ENCODE measurements at places on chromosomes 16 and 17. TPM values are rescaled to one million over a fixed set of nuclear protein-coding genes. Genes with fewer than 3 reads are reported as not detected.
A peak's percentile ranks its signal among the peaks of the same experiment; 100 is the strongest.

DNA sequence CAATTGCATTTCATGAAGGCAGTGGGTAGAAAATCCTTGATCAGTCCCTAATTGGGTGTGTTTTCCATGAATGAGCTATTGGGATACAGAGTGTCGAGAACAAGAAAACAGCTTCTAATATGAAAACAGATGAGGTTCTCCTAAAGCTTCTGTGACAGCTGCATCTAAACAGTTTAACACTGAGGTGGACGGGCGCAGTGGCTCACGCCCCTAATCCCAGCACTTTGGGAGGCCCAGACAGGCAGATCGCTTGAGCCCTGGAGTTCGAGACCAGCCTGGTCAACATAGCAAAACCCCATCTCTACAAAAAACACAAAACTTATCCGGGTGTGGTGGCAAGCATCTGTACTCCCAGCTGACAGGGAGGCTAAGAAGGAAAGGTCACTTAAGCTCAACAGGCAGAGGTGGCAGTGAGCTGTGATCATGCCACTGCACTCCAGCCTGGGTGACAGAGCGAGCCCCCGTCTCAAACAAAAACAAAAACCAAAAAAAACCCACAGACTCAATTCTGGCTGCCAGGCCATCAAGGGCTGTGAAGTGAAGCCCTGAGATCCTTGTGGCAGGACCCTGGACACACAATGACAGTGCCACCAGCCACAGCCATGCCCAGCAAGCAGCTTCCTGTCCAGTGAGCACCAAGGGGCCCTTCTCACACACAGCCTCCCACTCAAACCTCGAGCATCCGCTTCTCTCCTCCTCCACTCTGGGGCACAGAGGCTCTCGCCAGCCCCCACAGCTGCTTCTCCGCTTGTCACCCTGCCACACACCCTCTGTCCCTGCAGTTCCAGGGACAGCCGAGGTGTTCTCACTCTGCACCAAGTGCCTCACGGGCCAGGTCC, 44.0 kb downstream of the ANKRD11 start:
- peak overlapping the region; percentile 69 for H3K4me3 ChIP-seq
- DNase-seq = peak; percentile 44
- no peaks in the 10 kb centered on the region for H3K27me3 ChIP-seq
- H3K4me1 ChIP-seq = peaks cover 89% of the 10 kb centered on the region

- peaks cover 16% of the 10 kb centered on the region for H3K36me3 ChIP-seq
- H3K27me3 ChIP-seq = no peaks in the 10 kb centered on the region
- DNase-seq = no peak
- no peak overlapping the region for H3K27ac ChIP-seq
- H3K4me1 ChIP-seq = peaks cover 2% of the 10 kb centered on the region
Measured at GRCh38 chr17:77677211-77677610, 281.3 kb upstream of the TNRC6C start.

- H3K4me1 ChIP-seq = no peaks in the 10 kb centered on the region
- DNase-seq = no peak
- no peak overlapping the region for H3K27ac ChIP-seq
- no peaks in the 10 kb centered on the region for H3K36me3 ChIP-seq
- no peak overlapping the region for H3K4me3 ChIP-seq
Measured at GRCh38 chr16:13109171-13109570, 207.8 kb downstream of the SHISA9 start.

DNA sequence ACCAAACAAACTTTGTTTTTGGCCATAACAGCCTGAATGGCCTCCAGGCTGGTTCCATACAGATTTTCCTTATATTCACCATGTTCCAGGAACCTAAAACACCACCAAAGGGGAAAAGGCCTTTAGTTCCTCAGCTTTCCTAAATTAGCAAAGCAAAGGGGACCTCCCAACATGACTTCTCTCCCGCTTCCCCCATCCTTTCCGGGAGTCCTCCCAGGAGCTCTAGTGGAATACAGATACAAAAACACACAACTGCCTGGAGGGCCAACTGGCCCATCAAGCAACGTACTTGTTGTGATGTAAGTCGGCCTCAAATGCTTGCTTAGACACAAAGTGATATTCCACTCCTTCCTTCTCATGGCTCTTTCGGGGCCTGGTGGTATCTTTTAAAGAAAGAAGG, 22.1 kb downstream of the MPP3 start:
- DNase-seq = no peak
- H3K4me3 ChIP-seq = no peak overlapping the region
- no peak overlapping the region for H3K27ac ChIP-seq
- no peaks in the 10 kb centered on the region for H3K4me1 ChIP-seq
- no peaks in the 10 kb centered on the region for H3K36me3 ChIP-seq

- no peak overlapping the region for H3K4me3 ChIP-seq
- DNase-seq = peak; percentile 34
- peaks cover 25% of the 10 kb centered on the region for H3K4me1 ChIP-seq
Measured at GRCh38 chr17:79988185-79988971, 47.3 kb downstream of the TBC1D16 start.

- no peak overlapping the region for H3K27ac ChIP-seq
- peaks cover 15% of the 10 kb centered on the region for H3K36me3 ChIP-seq
- H3K4me1 ChIP-seq = peaks cover 1% of the 10 kb centered on the region
- DNase-seq = no peak
- no peak overlapping the region for H3K4me3 ChIP-seq
Measured at GRCh38 chr17:37100231-37100630, 151.5 kb downstream of the AATF start.

- H3K36me3 ChIP-seq = no peaks in the 10 kb centered on the region
- no peak overlapping the region for H3K4me3 ChIP-seq
- no peaks in the 10 kb centered on the region for H3K27me3 ChIP-seq
Measured at GRCh38 chr16:83316458-83316857, 491.3 kb upstream of the HSBP1 start.

GRCh38 chr16:23392223-23392600, 60.8 kb downstream of the COG7 start:
- no peaks in the 10 kb centered on the region for H3K36me3 ChIP-seq
- no peaks in the 10 kb centered on the region for H3K4me1 ChIP-seq
- H3K27me3 ChIP-seq = no peaks in the 10 kb centered on the region
- no peak for DNase-seq

GRCh38 chr17:45101546-45101882, 30.8 kb downstream of the PLCD3 start:
- H3K4me1 ChIP-seq = no peaks in the 10 kb centered on the region
- peaks cover 13% of the 10 kb centered on the region for H3K36me3 ChIP-seq
- H3K27me3 ChIP-seq = no peaks in the 10 kb centered on the region

- H3K4me3 ChIP-seq = no peak overlapping the region
- no peaks in the 10 kb centered on the region for H3K4me1 ChIP-seq
- no peak for DNase-seq
- H3K27me3 ChIP-seq = no peaks in the 10 kb centered on the region
- no peak overlapping the region for H3K27ac ChIP-seq
Measured at GRCh38 chr17:81135505-81136278, 29.6 kb upstream of the PVALEF start.

AGRP gene
- total RNA-seq = 0.40 TPM

SERPINF2 gene
- 0.08 TPM for total RNA-seq

GNAO1 gene
- total RNA-seq = 0.96 TPM

ABCC6 gene
- not detected for total RNA-seq

DRC3 gene
- 0.18 TPM for total RNA-seq

SLC22A31 gene
- not detected for total RNA-seq

SHISA6 gene
- total RNA-seq = not detected

All from activated naive CD8-positive, alpha-beta T cell treated with anti-CD3 and anti-CD28 coated beads for 36 hours (primary cell).